ENCODE measurements at places on chromosomes 6 and 20.
A peak's percentile ranks its signal among the peaks of the same experiment; 100 is the strongest.

GRCh38 chr6:7684076-7684475, 41.8 kb upstream of the BMP6 start:
- DNase-seq: no peak

GRCh38 chr20:63153254-63154221, 62.4 kb downstream of the YTHDF1 start:
- DNase-seq: no peak

DNA sequence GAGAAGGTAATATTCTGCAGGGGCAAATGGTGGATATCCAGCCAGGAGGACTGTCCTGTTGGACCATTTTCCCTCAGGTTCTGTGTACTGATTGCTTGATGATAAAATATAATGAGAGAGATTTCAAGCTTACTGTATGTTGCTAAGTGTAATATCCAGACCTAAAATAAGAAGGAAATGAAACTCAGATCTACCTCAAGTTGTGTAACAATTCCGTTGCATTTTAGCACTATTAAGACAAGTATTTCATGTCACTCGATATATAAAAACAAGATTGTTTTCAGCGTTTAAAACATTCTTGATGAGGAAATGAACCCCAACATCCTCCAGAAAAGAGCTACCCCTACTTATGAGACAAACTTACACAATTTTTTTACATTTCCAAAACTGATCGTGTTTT, 57.2 kb downstream of the RGS17 start:
- no peak for DNase-seq

- DNase-seq: no peak
Measured at GRCh38 chr6:101380897-101381630, 12.4 kb upstream of the GRIK2 start.

DNA sequence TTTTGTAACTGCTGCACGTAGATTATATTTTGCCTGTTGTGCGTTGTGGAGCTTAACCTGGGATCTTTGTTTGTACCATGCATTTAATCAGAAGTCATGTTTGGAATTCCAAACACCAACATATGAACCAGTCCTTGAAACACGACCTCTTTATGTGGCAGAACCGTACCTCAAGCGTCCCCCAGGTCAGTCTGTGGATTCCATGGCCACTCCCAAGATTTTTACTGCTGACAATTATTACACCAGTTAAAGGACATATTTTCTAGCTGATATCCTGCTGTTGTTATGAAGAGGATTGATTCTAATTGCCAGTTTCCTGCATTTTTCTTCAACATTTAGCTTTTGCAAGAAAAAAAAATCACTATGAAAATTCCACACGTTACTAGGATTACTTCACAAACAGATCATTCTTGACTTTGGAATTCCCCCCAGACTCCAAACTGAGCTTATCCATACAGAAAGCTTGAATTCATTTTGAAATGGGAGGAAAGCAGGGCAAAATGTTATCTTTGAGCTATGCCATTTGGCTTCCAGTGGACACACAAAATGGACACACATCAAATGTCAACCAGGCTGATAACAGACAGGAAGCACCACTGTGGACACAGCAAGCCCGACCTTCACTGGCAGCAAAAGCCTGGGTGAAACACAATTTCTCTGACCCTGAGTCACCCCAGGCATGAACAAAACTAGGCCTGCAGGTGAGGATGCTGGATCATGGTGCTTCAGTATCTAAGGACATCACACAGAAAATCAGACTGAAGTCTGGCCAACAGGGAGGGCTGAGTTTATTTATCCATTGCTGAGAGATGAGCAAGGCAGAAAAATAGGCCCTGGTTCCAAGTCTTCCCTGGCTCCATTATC, 542.9 kb upstream of the JAG1 start:
- no peak for DNase-seq

DNA sequence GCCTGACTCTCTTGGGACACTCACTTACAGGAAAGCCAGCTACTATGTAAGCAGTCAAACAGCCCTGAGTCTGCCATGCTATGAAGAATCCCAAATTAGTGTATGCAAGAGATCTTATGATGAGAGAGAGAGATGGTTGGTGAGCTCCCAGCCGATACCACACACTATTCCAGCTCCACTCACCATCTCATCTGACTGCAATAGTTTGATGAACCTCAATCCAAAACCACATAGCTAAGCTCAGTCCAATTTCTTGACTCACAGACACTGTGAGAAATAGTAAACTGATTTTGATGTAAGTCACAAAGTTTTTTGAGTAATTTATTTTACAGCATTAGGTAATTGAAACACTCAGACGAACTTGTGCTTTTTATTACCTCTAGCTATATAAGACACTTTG, 441.4 kb downstream of the COL12A1 start:
- no peak for DNase-seq

GRCh38 chr6:158032354-158032733, 50.7 kb downstream of the SYNJ2 start:
- DNase-seq: no peak

GRCh38 chr20:32436968-32437367, 78.8 kb downstream of the ASXL1 start:
- no peak for DNase-seq

DNA sequence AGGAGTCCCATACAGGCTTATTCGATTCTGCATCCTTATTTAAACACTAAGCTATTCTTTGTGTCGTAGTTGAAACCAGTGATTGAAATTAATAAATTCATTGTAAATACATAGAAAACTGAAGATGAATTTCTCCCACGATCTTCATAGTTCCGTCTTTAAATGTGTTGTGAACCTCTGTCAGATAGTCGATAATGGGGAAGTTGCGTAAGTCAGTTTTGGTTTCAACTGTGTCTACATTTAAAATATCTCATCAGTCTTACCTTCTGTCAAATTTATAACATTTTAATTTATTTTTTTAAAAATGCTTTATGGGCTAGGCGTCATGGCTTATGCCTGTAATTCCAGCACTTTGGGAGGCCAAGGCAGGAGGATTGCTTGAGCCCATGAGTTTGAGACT, 12.7 kb downstream of the STX11 start:
- DNase-seq: no peak

DNA sequence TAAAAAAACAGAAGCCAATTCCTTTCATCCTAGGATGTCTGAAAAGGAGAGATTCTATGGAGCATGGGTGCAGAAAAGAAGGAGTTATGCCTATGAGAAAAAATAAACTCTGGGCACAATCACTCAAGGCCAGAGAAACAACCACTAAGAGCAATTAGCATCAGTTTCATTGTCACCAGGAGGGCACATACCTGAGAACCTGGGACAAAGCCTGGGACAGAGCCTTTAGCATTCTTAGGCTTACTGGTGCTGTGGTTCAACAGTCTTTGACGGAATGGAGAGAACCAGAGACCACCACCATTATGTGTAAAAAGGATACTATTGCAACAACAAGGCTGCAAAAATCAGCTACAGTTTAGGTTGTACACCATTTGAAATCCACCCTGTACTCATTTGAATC, 29.4 kb upstream of the BCKDHB start:
- DNase-seq: no peak

DNA sequence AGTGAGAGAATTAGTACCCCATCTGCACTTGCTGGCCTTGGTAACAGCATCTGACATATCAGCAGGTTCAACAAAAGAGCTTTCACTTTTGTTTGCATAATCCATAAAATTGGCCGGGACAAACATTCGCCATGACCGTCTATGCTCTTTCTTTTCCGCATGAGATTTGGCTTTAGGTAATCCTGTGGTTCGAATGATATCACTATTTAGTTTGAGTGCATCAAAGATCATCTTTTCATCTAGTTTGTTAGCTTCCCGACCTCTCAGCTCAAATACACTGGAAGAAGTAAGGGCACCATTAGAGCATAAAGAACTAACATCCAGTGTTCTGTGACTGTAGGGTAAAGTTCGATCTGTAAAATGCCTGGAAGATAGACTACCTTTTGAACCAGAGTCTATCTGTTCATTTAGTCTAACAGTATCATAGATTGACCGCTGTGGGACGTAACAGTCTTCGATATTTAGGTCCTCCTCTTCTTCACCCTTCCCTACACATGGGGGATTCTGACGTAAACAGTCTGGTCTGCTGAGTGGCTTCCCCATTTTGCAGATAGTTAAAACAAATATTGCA, 101.6 kb downstream of the DST start:
- no peak for DNase-seq

- DNase-seq: no peak
Measured at GRCh38 chr6:144543006-144543871, 258.1 kb downstream of the UTRN start.

DNA sequence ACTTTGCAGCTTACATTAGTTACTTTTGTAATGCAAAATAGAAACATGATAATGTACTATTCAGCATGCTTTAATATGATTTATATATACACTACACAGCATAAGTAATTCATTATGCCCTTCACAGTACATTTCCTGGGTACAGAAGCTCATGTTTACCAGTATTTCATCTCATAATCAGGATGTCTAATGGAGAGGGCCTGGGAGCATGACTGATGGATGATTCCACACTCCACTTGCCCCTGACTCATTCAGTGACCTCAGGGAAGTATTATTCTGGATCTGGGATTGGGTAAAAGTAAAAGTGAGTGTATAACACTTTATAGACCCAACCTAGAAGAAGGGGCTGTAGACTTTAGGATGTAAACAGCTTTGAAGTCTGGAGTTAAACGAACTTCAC, 31.4 kb upstream of the BACH2 start:
- DNase-seq: no peak

GRCh38 chr20:54014293-54014926, 56.0 kb downstream of the BCAS1 start:
- no peak for DNase-seq

DNA sequence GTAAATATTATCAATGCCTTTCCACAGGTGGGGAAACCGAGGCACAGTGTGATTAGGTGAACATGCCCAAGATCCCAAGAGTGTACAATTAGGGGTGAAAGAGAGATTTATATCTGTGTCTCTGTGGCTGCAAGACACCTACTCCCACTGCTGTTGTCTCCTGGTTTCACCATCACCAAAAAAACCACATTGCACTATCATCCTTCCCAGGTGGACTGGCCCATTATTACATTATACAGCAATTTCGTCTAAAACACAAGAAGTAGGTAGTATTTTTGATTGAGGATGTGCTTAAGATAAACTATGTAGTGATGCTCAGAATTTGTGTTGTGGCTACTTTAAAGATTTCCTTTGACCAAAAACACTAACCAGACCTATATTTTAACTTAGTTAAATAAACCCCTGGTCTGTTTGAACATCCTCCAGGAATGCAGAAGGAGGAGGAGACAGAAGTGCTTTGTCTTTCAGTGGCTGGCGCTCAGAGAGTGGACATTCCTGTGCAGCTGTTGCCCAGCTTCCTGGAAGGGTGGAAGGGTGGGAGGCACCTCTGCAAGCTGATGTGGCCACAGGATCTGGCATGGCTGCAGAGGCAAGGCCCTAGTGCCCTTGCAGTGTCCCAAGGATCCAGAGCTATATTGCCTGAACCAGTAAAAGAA, 23.8 kb downstream of the DCBLD1 start:
- DNase-seq: no peak

GRCh38 chr6:90865513-90865912, 278.6 kb upstream of the MAP3K7 start:
- DNase-seq: no peak

DNA sequence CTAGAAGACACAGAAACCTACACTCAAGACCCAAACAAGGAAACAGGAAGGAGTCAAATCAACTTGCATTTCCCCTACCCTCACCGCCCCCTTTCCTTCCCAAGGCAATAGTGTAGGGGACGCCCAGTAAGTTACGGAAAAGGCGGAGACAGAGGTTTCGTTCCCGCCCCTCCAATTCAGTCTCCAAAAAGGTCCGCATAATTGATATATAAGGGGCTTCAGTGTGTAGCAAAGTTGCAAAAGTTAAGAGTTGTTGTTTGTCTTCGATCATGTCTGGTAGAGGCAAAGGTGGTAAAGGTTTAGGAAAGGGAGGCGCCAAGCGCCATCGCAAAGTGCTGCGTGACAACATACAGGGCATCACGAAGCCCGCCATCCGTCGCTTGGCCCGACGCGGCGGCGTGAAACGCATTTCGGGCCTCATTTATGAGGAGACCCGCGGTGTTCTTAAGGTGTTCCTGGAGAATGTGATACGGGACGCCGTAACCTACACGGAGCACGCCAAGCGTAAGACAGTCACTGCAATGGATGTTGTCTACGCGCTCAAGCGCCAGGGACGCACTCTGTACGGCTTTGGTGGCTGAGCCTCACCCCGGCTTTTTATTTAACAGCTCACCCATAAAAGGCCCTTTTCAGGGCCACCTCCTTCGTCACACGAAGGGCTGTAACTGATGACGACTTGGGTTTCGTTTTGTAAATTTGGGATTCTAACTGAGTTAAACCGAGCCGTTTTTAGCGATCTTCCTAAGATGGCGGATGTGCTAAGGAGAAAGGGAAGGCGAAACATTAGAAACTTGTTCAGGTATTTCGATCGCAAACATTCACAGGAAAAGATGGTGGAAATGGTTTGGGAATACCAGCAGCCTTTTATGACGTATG, 124.6 kb upstream of the BTN3A2 start:
- DNase-seq: peak; percentile 45

- DNase-seq: no peak
Measured at GRCh38 chr6:11277275-11278206, 45.1 kb upstream of the NEDD9 start.

DNA sequence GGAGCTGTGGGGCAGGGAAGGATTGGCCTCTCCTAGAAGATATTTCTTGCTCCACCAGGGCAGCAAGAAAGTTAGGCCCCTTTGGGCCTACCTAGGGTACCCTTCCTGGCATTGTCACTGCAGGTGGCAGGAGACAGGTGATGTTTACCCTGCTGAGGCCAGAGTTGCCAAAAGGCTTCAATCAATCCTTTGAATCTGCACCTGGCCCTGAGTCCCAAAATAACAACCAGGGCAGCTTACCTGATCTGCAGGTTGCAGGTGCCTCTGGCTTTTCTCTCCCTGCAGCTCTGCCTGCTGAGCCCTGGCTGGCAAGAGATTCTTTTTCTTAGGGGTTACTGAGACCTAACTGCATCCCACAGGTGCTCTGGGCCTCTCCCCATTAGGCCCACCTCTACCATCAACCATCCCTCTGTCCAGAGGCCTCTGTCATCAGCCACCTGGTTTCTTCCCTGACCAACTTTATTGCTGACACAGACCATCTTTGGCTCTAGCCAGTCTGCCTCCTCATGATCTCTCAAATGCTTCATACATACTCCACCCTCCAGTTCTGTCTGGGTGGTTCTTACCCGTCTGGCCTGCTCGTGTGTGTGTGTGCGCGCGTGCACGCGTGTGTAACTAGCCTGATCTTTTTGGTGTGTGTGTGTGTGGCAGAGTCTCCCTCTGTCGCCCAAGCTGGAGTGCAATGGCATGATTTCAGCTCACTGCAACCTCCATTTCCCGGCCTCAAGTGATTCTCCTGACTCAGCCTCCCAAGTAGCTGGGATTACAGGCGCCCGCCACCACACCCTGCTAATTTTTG, 13.7 kb downstream of the BCL2L1 start:
- DNase-seq: no peak

DNA sequence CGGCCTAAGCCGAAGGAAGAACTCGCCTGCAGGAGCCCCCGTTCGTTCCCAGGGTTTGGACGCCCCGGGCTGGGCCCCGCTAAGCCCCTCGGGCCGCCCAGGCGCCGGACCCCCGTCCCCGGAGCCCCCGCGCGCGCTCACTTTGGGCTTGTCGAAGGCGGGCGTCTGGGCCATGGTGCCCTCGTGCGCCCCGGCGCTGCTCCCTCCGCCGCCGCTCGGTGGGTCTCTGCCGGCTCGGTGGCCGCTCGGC, 140 bp downstream of the ADA start:
- no peak for DNase-seq

GRCh38 chr6:147837540-147837939, 329.1 kb downstream of the SAMD5 start:
- DNase-seq: no peak
